ENCODE measurements at places on chromosomes 7 and 10.

GRCh38 chr7:157944051-157944450, 607.2 kb downstream of the DNAJB6 start:
- DNase-seq, result no peak

DNA sequence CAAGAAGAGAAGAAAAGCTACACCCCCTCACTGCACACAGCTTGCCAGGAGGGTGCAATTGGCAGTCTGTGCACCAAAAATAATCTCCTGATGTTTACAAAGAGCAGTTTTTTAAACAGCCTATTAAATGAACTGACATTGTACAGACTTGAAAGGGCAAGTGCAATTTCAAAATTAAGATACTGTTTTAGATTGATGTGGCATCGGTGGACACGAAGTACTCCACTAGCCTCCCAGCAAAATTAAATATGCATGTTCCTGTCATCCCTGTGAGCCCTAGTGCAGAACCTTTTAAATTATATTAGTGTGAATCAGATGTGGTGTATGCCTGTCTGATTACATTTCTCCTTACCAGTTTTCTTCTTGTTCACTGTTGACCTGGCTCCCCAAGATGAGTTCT, 87.9 kb downstream of the WIPF3 start:
- no peak for DNase-seq

- no peak for DNase-seq
These were observed 42.7 kb downstream of the ZMIZ1 start for GRCh38 chr10:79111427-79111826.

- no peak for DNase-seq
These were observed 27.5 kb downstream of the ELMO1 start for GRCh38 chr7:37420946-37421695.

DNA sequence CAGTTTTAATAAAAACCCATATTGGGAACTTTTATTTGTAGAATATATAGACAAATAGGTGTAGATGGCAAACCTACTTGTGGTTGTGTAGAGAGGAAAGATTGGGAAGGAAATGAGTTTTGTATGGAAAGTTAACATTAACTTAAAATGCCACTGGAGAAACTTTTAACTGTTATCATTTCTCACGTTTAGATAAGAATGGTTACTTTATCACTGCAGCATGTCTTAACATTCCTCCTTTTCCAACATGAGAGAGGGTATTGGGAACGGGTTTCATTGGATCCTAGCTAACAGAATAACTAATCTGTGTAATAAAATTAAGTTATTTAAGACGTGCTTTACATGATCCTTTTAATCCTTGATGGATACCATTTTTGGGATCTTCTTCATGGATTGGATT, 1.8 kb downstream of the LUC7L2 start:
- DNase-seq, result peak; percentile 47

- DNase-seq, result peak; percentile 76
These were observed 557 bp downstream of the TMEM120A start for GRCh38 chr7:75993689-75994387.

DNA sequence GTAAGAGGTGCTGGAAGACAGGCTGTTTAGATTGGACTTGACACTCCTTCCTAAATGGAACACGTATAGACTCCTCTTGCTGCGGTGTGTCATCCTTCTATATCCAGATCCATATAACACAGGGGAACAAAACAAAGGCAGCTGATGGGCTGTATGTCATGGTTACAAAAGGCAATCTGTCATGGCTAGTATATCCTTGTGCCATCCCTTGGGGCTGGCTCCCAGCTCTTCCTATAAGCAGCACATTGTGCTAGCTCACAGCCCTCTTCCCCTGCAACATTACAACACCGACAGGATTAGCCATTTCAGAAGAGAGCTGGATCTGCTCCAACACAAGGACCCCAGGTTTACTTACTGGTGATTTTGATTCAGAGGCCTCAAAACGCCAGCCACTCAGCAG, 15.3 kb downstream of the LIPK start:
- no peak for DNase-seq

DNA sequence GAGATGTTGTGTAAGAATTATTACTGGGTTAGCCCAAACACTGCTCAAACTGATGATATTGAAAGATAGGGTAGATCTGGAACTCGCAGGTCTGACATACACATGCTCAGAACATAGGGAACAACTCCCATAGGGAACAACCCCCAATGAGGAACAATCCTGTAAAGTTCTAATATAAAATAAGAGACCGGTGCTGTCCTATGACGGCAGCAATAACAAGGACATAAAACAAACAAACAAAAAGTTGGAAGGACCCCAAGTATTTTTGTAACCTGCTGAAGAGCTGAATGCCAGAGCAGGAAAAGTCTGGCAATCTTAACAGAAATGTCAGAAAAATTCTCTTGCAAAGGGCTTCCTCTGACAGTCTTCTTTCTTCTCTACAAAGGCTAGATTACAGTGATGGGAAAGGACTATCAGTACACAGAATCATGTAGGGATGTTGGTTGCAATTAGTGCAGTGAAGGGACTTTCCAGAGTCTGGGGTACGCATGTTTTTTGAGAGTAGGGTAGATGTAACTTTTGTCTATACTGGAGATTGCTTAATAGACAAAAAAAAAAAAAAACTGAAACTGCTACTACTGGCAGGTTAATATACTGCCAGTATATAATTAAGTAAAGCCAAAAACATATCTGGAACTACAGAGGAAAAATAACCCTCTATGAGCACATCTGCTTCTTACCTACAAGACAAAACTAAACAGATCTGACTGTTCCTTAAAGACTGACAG, 35.5 kb downstream of the IDE start:
- peak; percentile 49 for DNase-seq

- DNase-seq, result no peak
These were observed 97.8 kb downstream of the DIP2C start for GRCh38 chr10:591646-592045.

DNA sequence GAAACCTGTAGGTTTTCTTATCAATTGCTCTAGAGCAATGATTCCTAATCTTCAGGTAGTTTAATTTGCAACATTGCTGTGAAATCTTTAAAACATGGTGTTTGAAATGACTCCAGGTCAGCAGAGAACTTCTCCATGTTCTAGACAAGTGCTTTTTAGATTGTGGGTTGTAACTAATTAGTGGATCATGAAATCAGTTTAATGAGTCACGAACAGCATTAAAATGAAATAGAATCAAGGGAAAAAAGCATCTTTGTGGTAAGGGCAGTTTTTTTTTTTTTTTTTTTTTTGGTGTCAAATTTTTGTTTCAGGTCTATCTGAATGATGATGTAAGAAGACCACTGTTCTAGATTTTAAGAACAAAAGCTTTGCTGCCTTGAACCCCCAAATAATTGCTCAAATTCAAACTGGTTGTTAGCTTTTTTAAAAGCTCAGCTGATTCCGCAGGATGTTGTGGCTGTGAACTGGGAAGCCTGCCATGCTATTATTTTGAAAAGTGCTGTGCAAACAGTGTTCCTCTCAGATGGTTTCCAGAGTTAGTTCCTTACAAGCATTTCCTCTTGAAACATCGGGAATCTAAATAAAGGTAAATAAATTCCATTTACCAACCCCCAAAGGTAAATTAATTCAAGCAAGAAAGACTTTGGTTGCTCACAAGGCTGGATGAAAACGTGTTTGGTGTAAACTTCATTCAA, 13.1 kb upstream of the PDK4 start:
- DNase-seq, result peak; percentile 85

GRCh38 chr7:142319970-142320369, 62.1 kb upstream of the PRSS58 start:
- DNase-seq, result no peak

DNA sequence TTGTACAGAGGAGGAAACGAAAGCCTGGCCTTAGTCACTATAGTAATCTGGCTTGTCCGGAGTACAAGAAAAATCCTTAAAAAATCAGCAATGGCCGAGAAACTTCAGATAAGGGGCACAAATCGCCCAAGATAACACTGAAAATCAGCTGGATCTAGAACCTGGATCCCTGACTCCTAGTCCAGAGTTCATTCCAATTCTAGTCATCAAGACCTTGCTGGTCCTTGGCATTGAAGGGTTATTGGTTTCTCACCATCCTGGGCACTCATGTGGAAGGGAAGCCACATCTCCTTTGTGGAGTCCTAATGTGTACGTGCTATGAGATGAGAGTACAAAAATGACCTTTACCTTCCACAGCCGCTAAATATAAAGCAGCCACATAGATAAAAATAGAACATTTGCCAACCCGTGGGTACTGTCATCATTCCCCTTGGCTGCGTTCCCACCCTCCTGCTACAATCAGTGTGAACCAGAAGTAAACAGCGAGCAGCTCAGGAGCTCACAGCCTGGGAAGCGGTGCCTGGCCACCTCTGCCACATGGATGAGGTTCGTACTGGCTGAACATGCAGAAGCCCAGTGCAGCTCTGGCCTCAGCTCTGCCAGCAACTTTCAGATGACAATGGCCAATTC, 116.0 kb upstream of the PDLIM1 start:
- DNase-seq, result no peak
